Activated naive CD8-positive, alpha-beta T cell treated with anti-CD3 and anti-CD28 coated beads, Interleukin-2, amount 50 U/mL, for 16 hours (primary cell): ENCODE measurements at places on chromosomes 12 and 14.

DNA sequence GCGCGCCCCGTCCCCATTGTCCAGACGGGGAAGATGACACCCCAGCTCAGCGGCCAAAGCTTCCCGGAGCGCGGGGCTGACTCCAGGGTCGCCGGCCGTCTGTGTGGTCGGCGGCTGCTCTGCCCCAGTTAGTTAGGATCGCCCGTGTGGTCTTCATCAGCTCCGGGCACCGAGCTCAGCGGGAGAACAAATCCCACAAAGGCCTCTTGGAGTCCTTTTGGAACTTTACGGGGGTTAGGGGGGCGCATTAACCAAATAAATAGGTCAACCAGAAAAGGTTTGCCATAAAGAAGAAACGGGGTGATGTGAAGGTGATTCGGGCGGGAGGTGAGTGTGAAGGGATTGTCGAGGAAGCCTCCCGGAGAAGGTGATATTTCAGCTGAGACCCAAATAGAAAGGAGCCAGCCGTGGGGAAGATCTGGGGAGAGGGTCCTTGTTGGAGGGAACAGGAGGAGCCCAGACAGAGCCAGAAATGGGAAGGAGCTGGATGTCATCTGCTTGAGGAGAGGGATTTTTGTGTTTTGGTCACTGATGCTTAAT, 697 bp downstream of the ATP6V0A2 start:
- no peak for DNase-seq

GRCh38 chr12:108170164-108170563, 41.1 kb downstream of the WSCD2 start:
- no peak for DNase-seq

DNA sequence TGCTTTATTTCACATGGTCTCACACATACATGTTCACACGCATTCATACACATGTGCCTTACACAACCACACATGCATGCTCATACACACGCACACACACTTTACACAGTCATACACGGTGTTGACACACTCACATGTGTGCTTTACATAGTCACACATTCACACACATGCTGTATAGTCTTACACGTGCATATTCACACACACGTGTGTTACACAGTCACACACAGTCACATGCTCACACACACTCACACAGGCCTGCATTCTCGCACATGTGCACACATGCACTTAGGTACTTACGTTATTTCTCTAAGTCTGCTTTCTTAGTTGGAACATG, 18.0 kb upstream of the PLEKHG3 start:
- DNase-seq = no peak

GRCh38 chr12:9902539-9903228, 21.4 kb downstream of the KLRF2 start:
- no peak for DNase-seq

DNA sequence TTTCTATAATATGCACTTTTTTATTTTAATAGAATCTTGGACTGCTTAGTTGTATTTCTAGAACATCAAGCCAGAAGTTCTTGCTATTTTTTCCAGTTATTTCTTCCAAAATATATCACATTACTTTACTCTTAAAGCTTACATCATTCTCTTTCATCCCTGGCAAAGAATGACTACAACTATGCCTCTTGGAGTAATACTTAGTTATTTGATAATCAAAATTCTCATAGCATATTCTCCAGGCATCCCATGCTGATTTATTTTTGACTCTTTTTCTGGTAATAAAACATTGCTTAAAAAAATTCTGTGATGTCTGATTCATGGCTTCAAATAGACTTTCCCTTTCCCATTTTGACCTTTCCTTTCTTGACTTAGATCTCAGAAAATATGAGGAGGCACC, 118.7 kb upstream of the TSPAN8 start:
- DNase-seq = no peak

- no peak for DNase-seq
Observed at GRCh38 chr14:24085215-24085614, 8.9 kb upstream of the PCK2 start.

DNA sequence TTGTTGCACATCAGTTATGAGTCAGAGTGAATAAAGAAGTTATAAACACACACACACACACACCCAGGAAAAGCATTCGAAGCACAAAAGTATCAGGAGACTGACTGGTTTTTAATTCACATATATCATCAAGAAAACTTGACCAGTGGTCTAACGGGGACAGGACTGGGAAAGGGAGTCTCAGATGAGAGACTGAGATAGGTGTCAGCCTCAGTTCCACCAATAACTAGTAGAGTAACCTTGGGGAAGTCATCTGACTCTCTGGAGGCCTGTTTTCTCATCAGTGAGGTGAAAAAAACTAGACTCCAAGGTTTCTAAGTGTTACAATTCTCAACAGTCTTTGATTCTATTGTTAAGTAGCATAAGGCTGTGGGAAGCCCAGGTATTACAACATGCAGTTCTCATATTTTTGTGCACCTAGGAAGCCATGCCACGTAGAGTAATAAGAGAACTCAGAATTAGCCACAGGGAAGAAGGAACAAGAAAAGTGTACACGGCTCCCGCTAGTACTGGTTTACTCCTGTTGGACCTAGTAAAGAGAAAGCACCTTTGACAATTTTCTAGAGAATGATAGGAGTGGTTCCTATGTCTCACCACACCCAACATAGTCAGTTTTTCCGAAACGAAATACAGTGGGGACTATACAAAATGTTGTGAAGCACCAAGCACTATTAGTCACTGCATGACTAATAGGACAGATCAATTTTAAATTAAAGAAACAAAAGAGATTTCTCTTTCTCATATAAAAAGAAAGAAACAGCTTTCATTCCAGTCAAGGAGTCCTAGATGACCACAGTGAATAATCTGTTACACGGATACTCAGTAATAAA, 5.0 kb downstream of the PPTC7 start:
- DNase-seq = no peak

DNA sequence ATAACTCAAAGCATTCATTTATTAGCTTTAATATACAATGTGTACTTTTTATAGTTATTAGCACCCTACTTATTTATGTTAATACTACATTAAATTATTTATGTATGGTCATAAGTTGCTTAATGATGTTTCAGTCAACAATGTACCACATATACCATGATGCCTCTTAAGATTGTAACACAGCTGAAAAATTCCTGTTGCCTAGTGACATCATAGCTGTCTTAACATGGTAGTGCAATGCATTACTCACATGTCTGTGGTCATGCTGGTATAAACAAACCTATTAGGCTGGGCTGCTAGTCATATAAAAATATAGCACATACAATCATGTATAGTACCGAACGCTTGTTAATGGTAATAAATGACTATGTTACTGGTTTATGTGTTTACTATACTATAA, 120.4 kb downstream of the ANO6 start:
- DNase-seq = no peak

DNA sequence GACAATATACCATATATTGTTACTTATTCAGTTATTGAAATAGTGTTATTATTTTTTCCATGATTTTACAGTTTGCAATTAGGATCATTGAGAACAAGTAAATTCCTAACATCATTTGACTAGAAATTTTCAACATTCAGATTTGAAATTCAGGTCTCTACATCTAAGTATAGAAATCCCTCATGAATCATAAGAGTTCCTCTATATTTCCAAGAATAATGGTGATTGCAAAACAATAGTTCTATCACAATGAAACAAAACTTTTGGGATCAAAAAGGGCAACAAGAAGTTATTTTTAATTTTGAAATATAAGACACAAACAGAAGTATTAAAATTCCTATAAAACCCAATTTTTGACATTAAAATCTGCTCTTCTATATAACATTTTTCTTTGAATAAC, 10.8 kb downstream of the CLEC1A start:
- DNase-seq = no peak

GRCh38 chr14:59091404-59091803, 97.1 kb upstream of the DAAM1 start:
- no peak for DNase-seq

- no peak for DNase-seq
Observed at GRCh38 chr14:75370416-75371205, 57.2 kb upstream of the JDP2 start.
